ENCODE measurements at places on chromosomes 11 and 22.

DNA sequence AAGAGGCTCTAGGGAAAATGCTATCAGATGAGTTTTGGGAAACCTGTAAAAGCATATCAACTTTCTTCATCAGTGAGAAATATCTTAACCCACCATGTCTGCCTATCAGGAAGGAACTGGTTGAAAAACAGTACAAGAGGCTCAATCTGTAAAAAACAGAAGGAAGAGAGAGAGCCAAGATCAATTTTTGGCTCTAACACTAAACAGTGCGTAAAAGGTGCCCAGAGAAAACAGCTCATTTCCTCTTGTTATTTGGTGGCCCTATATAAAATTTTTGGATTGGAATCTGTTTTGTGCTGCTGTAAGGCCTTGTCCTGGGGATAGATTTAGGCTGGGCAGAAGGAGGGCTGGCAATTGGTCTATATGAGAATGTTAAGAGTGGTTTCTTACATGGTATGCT is 12.1 kb downstream of the MS4A2 start:
- no peak for DNase-seq

GRCh38 chr11:68346462-68346790 is 34.0 kb downstream of the LRP5 start:
- no peak for DNase-seq

DNA sequence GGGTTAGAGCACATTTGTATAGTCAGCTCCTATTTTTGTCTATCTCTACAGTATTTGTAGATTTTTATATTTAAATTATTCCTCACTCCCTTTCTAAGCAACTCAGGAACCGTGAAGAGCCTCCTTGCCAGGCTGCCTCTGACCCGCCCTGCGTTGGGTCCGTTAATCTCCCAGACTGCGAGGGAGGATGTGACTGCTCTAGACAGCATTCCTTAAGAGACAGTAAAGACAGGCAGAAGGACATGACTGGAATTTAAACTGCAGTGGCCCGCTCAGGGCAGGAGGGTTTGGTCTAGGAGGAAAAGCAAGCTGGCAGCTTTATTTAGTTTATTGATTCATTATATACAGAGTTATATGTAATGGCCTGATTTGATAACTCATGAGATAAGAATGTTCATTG is 413.7 kb downstream of the TMEM135 start:
- DNase-seq = no peak

DNA sequence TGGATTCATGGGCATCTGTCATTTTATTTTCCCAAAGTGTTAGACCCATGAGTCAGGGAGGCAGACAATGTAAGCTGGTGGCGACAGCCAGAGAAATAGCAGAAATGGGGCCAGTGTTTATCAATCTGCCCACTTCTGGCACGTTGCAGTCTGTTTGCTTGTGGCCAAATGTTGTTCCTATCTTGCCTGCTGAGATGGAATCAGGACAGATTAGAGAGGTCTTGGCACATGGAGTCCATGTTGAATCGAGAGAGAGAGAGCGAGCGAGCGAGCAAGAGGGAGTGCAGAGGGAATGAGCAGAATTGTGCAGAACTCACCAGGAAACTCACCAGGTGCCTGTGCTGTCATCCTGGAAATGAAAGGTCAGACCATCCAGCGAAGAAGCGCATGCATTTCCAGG is 21.9 kb upstream of the PARVG start:
- no peak for DNase-seq

DNA sequence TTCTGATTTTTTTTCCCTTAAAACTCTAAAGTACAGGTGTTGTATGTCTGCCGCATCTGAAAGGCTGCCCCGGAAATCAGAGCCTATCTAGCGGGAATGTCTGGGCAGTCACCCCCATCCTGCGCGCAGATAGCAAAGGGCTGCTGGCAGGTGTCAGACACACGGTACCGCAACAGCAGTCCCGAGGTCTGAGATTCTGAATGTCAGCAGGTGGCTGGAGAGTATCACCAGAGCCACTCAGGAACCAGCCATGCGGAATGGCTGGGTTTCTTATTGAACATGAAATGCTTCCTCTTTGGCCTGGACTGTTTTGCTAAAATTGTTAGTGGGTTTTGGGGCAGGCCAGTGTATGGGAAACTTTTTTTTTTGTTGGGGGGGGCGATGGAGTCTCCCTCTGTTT is 53.3 kb downstream of the CERK start:
- no peak for DNase-seq

GRCh38 chr11:61627850-61628661 is 47.2 kb upstream of the SYT7 start:
- peak; percentile 14 for DNase-seq

GRCh38 chr11:100870138-100870537 is 183.1 kb downstream of the ARHGAP42 start:
- no peak for DNase-seq

DNA sequence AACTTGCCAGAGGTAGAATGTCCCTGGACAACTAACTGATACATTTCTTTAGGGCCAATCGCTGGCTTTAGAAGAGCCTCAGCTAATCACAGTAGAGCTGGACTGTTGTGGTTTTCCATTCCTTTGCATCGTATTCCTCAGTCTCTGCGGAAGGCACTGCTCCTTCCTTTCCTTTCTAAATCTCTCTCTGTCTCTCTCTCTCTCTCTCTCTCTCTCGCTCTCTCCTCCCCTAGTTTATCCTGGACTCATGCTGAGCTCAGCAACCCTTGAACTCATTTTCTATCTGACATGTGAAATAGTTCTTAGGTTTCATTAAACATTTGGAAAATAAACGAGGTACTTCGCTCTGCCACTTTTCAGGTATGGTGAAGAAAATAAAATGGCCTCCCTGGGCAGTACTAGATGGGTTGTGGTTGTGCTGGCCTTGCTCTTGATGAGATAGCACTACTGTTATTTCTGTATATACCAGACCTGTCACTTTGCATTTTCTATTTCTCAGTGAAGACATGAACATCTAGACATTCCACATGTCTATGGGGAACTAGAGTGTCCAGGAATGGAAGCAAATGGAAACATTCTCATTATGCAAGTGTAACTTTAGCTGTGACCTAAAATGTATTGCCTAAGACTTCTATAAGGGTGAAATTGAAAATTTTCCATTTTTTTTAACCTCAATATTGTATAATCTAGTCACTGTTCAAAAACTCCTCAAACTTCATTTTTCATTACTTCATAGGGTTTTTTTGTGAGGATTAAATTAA is 12.0 kb upstream of the SESN3 start:
- DNase-seq = no peak

- no peak for DNase-seq
These were observed 35.9 kb downstream of the ST3GAL4 start for GRCh38 chr11:126391286-126391954.

- no peak for DNase-seq
These were observed 72.1 kb downstream of the BARX2 start for GRCh38 chr11:129447654-129448239.

GRCh38 chr11:117901601-117902000 is 25.1 kb upstream of the FXYD6 start:
- no peak for DNase-seq

GRCh38 chr11:66118847-66119246 is 48.8 kb downstream of the PACS1 start:
- DNase-seq = no peak

- DNase-seq = no peak
These were observed 15.7 kb downstream of the PPARA start for GRCh38 chr22:46165977-46166376.

- DNase-seq = no peak
These were observed 45.1 kb downstream of the AHNAK start for GRCh38 chr11:62501432-62501891.

- no peak for DNase-seq
These were observed 457 bp downstream of the SSTR3 start for GRCh38 chr22:37211866-37212173.

DNA sequence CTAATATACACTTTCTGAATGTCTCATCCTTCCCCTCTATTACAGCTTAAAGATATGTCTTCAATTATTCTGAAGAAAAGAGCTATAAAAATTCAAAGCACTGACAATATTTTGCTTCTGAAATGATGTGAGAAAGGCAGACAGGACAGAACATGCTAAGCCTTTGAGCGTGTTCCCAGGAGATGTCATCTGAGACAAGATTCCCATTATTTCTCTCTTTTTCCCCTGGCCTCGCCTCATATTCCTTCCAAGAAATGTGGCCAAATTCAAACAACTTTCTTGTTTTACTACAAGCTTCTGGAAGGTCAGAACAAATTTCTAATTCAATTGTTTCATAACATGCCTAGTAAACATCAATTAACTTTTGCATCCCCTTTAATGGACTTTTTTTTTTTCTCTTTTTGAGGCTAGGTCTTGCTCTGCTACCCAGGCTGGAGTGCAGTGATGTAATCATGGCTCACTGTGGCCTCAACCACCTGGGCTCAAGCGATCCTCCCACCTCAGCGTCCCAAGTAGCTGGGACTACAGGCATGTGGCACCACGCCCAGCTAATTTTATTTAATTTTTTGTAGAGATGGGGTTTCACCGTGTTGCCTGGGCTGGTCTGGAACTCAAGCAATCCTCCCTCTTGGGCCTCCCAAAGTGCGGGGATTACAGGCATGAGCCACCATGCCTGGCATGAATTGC is 37.1 kb upstream of the NFRKB start:
- DNase-seq = no peak

- no peak for DNase-seq
These were observed 10.7 kb downstream of the SERPINH1 start for GRCh38 chr11:75572744-75573143.

Data from activated CD4-positive, alpha-beta T cell treated with anti-CD3 and anti-CD28 coated beads, Interleukin-2, amount 50 U/mL, for 4 hours (primary cell).